ENCODE measurements at places on chromosomes 2 and 18. TPM values are rescaled to one million over a fixed set of nuclear protein-coding genes. Genes with fewer than 3 reads are reported as not detected.

DNA sequence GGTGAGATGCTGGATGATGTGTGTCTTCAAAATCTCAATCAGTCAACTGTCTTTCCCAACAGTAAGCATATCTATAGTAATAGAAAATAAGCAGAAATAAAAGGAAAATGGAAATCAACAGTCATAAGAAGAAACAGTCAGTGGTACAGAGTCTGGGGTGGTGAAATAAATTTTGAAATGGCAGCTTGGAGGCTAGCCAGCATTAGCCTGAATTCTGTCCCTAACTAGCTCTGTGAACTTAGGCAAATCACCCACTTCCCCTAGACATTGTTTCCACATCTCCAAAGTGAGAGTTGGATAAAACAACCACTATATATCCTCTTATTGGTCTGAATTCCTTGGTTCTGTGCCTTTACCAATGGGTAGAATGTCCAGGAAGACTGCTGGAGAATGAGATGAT lies 189.7 kb upstream of the REV1 start:
- no peak for DNase-seq

DNA sequence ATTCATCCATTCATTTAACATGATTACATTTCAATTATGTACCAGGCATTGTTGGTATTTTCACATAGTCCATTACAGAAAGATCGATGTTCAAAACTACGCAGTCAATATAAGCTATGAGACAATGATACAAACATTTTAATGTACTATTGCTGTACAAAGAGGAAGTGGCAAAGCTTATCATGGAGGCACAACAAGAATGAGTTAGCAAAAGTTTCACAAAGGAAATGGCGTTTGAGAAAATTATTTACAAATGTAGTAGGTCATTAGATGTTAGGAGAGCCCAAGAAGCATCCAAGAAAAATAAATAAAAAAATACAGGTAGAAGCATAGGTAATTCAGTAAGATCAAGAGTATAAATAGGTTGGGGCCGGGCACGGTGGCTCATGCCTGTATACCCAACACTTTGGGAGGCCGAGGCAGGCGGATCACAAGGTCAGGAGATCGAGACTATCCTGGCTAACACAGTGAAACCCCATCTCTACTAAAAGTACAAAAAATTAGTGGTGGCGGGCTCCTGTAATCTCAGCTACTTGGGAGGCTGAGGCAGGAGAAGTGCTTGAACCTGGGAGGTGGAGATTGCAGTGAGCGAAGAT lies 1730.8 kb upstream of the CELF4 start:
- no peak for DNase-seq

- peak; percentile 26 for DNase-seq
Observed at GRCh38 chr2:232230560-232230959, 148.0 kb upstream of the ALPP start.

GRCh38 chr2:70340761-70341476 lies 39.1 kb upstream of the FAM136A start:
- peak; percentile 42 for DNase-seq

DNA sequence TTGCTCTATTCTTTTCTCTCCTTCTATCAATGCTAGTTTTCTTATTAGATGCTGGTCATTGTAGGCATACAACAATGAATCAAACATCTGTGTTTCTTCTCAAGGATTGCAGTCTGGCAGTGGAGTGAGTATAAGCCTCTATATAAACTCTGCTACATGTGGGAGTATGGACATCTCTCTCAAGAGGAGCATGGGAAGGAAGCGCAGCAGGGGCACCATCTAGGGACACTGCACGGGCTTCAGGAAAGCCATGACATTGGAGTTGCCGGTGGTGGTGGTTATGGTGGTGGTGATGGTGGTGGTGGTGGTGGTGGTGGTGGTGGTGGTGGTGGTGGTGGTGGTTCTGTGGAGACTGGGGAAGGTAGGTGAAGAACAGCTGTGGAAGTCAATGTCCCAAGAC lies 462.6 kb downstream of the RNF144A start:
- DNase-seq: no peak

DNA sequence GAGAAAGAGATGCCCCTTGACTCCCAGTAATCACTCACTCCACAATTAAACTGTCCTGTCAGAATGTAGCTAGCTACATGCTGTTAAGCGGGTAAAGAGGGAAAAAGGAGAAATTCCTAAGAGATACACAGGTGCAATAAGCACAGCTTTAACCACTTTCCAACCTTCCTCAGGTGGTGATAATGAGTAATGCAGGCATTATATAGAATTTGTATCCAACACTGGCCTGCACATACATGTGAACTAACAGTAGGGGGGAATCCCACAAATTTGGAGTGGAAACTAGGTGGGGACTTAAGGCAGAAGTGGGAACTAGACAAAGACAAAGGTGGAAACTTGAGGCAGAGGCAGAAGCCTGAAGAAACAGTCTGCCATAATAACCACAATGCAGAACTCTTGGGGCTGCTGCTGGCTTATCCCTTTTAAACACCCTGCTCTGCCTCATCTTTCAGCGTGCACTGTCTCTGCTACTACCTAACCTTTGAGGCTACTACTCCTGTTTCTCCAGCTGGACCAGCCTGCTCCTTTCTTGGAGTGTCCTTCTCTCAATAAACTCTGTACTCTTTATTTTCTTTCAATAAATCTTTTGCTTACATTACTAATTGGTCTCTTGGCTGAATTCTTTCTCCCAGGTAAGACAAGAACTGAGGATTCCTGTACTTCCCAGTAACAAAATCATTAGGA lies 259.7 kb downstream of the PDE11A start:
- no peak for DNase-seq

GRCh38 chr2:237725661-237726060 lies 72.9 kb upstream of the RBM44 start:
- DNase-seq: no peak

DNA sequence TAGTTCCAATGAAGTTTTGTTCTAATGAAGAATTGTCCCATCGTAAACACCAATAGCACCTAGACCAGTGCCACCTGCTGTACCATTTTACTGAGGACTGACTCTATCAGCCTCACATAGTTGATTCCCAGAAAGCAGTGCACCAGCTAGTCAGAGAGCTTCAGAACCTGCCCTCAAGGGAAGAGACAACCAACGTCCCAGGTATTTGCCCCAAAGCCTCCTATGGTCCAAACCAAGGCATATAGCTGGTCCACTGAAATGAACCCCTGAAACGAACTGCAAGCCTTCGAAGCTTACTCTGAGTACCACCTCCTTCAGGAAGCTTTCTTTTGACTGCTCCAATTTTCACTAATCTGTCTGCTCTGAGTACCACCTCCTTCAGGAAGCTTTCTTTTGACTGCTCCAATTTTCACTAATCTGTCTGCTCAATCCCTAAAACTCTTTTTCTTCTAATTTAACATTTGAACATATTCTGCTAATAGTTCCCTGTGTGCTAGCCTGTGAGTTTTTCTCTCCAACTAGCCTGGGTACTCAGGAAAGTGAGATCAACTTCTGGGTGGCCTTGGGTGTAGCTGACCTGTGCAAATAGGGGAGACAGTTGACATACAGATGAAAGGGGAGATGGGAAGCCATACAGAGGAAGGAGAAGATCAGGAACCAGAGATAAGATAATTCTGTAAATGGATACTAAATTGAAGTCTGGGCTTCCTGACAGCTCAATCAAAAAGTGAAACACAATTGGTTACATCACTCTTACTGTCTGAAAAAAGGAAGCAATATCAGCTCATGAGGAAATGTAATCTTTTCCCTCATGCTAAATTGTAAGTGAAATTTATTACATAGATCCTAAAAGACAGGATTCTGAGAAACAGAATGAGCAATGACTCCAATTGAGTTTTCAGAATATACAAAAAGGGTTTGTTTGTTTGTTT lies 33.5 kb upstream of the EML4 start:
- DNase-seq: no peak

DNA sequence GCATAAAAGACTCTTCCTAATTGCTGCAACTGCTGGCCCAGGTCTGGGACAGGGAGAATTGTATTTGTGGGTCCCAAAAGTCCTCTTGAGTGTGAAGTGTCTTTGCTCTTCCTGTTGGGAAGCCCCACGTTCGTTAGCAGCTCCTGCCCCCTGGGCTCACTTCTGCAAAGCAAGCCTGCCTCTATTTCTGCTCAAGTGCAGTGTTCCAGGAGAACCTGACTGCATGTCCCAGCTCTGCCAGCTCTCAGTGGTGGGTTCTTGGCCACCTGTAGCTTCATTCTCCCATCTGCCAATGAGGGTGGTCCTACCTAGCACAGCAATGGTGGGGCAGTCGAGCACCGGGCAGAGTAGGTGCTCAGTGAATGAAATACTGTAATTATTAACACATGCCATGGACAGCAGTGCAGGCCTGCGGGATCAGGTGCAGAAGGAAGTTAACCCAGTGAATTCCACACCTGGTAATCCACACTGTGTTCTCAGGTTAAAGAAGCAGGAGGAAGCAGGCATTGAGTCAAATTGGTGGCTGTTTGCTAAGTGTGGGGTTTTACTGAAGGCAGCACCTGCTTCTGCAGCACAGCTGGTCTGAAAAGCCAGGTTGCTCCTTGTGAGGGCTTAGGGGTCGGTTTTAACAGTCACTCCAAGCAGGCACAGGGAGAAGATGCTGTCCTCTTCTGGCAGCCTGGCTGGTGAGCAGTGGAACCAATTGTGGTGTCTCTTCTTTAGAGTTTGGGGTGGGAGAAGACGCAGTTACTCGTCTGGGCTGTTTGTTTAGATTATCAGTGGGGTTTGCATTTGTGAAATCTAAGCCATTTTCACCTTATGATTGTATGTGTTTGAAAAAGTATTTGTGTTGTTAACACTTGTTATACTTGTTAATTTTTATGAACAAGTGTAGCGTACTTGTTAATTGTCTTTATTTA lies 54.3 kb downstream of the DGKD start:
- DNase-seq: no peak

DNA sequence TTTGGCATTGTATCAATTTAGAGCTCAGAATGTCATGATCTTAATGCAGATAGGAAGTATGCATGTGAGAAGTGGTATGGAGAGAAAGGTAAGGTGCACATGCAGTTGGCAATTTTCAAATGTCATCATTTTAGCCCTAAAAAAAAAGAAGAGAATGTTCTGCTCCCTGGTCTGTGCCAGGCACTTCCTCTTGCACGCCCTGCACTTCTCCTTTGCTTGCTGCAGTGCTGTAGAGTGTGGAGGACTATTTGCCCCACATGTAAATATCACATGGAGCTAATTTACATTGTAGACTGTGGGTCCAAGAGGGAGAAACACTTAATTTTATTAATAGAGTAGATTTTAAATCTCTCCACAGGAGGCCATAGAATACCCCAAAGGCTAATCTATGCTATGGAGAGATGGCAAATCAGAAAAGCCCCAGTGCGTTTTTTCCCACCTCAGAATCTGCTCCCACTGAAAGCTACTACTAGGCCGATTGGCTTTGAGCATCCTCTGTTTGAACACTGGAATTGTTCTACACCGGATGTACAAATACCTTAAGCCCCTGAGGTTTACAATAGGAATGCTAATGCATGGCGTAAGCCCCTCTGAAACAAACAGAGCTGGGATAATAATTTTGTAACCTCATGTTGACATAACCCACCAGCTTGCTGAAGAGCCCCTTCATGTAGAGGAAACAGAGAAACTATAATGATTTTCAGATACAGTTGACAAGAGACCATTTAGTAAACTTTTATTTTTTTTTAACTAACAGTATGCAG lies 137.2 kb upstream of the KLHL14 start:
- DNase-seq: no peak

DNA sequence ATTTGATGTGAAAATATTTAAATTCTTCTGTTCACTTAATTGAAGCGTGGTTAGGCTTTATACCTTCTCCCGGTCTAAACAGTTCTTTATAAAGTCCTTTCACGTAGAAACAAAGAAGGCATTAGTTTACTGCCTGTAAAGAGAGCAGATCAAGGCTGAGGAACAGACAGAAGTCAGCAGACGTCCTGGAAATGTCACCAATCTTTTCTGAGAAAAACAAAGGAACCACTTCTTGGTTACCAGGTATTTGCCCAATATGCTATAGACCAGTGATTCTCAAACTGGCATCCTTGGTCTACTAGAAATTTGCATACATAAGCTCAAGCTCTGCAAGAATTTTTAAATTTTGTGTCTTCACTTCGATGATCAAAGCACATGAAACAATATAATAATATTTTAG lies 89.2 kb upstream of the STK17B start:
- DNase-seq: no peak

DNA sequence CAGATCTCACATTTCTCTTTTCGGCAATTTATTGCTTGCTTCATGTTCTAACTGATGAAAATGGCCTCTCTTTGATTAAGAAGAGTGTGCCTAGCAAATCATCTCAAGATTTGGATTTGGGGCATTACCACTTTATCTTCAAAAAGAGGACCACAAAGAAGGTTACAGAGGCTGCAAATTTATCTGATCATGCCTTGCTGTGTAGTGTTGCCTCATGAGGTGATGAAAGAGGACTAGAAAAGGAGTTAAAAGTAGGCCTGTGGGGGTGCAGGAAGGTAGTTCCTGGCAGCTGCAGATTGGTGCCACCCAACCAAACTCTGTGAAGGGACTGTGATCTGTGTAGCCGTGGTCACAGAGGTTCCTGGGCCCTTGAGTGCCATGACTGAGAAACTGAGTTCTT lies 69.2 kb downstream of the PRELID3A start:
- no peak for DNase-seq

DNA sequence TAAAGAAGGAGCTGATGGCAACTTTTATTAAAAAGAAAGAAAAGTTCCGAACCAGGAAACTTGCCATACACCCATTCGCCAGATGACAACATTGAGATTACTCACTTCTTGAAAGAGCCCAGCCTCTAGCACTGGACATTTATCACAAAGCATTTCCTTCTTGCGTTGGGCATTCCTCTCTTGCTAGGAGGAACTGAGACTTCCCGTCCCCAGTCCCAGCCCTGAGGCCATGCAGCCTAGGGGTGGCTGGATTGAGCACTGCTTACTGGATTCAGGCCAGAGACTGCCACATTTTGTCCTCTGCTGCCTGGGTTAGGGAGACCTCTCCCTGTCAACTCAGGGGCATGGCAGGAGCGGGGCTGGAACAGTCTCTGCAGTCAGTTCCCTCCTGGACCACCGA lies 80.1 kb downstream of the SDC1 start:
- DNase-seq: no peak

DNA sequence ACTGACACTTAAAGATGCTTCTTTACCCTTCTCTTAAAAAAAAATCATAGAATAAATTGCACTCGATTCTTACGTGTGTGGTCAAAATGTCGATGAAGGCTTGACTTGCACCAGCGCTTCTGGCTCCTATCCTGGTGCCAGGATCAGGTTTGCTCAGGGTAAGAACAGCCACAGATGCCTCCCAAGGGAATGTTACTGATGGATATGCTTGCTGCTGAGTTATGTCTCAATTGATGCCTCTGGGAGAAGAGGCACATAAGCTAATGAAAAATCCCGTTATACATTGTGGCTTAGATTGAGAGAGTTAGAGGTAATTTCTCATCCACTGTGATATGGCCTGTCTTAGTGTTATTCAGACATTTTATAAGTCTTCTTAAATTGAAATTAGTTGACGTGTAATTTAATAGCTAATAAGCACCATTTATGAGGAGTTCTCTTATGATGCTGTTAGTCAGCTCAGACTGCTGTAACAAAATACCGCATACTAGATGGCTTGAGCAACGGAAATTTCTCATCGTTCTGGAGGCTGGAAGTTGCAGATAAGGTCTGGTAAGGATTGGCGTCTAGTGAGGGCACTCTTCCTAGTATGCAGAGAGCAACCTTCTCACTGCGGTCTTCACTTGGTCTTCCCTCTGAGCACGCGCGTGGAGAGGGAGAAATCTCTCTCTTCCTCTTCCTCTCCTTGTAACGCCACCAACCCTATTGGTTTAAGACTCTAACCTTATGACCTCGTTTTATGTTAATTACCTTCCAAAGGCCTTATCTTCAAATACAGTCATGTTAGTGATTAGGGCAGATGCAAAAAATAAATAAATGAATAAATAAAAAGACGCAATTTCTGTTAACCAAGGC lies 116.6 kb upstream of the NOSTRIN start:
- DNase-seq: no peak

ZNF892 gene
- total RNA-seq: 16.7 TPM

VIL1 gene
- 0.05 TPM for total RNA-seq

FAM110C gene
- total RNA-seq: 31.4 TPM

DRC1 gene
- 0.25 TPM for total RNA-seq

KIAA2012 gene
- total RNA-seq: not detected

All from renal cortical epithelial cell (primary cell).